CD4-positive, alpha-beta T cell treated with Interleukin-21 for 1 hour (primary cell): ENCODE measurements at places on chromosomes 2 and 18.

DNA sequence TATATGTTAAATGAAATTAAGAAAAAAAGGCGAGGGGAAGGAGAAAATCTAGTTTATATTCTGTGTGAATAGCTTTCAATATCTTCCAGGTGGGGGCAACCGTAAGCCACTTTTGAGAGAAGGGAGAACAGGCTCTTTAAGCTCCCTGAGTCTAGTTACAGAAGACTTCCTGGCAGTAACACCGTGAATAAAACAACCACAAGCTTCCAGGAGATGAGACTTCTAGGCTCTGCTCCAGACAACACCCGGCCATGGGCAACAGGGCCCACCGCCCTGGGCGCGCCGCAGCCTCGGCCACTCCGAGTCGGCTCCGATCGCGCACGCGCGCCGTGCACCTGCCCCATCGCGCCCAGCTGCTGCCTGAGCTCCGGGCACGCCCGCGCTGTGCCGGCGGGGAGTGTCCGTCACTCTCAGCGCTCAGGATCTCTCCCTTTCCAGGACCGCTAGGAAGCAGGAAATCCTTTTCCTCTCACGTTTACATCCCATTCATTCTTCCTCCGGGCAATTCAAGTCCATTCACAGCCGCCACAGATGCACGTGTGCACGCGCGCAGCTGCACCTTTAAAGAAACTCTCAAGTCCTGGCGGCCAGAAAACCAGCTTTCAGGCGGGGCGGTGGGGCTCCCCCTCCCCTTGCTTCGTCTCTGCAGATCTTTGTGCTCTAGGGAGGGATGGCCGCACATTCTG is 19.4 kb upstream of the PAX3 start:
- peak; percentile 51 for DNase-seq

GRCh38 chr18:13584825-13585224 is 141.5 kb downstream of the FAM210A start:
- DNase-seq: no peak

DNA sequence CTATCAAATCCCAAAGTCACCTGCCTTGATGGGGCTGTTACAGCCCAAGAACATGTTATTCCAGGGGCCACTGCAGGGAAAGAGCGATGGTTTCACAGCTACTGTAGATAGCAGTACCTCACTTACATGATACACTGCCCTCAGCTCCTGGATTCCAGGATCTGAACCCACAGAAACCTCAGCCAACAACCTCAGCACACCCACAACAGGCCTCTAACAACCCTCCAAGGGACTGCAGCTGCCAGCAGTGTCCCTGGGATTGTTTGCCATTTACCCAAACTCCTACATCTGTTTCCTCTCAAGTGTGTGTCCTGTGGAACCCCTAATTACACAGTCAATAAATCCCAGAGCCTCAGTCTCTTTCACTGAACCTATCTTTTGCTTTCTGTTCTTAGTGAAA is 28.2 kb downstream of the OSBPL1A start:
- no peak for DNase-seq

GRCh38 chr2:227460833-227461232 is 11.1 kb upstream of the AGFG1 start:
- DNase-seq: no peak

GRCh38 chr2:164747783-164748433 is 93.7 kb downstream of the COBLL1 start:
- no peak for DNase-seq

- no peak for DNase-seq
These were observed 88.0 kb downstream of the SS18 start for GRCh38 chr18:26002375-26002910.

DNA sequence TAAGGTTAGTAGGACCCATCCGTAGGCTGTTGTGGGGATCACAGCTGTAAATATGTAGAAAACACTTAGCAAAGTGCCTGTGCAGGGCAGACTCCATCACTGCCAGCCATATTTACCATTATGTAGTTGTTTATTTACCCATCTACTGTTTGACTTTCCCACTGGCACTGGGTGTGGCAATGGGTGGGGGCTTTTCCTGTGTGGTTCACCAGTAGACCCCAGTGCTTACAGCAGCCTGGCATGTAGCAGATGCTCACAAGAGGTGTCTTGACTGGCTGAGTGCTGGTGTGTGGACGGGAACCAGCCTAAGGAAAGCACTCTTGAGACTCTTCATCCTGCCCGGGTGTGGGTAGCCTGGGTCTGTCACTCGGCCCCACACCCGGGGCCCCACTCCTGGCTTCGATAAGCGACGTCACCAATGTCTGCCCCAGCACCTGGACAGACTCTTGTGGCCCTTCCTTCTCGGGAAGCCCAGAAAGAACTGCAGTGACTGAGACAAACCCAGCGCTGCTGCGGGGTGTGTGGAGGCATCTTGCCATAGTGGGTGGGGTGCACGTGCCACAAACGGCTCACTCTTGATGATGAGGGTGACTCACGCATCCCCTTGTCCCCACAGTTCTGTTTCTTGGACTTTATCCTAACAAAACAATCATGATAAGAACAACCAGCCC is 78.3 kb downstream of the HDAC4 start:
- peak; percentile 52 for DNase-seq

DNA sequence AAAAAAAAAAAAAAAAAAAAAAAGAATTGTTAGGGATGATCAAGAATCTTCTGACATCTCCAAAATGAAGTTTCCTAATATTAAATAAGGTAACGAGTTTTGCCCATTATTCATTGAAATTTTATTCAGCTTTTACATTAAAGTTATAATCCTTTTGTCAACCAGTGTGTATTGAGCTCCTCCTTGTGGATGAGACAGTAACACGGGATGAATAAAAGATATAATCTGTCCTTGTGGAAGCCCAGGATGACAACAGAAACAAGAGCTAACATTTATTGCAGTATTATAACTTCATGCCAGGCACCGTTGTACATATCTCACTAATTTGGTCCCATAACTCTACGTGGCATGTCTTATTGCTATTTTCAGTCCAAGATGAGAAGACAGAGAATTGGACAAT is 33.4 kb upstream of the SERPINB7 start:
- DNase-seq: no peak

DNA sequence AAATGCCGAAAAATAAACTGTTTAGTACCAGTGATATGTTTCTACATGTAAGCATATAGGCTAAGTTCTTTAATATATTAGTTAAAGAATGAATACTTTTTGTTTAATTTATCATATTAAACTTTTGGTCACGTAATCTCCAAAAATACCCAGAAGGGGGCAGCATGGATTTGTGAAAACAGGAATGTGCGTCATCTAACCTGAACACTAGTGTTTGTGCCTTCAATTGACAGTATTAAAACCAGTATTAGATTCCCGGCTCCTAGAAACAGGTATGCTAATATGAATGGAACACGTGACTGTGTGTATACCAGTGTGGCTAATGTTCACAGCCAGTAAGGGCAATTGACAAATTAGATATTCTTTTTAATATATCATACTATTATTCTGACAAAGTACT is 51.8 kb downstream of the WDR7 start:
- DNase-seq: peak; percentile 47

GRCh38 chr18:26802330-26803200 is 62.9 kb downstream of the AQP4 start:
- no peak for DNase-seq

DNA sequence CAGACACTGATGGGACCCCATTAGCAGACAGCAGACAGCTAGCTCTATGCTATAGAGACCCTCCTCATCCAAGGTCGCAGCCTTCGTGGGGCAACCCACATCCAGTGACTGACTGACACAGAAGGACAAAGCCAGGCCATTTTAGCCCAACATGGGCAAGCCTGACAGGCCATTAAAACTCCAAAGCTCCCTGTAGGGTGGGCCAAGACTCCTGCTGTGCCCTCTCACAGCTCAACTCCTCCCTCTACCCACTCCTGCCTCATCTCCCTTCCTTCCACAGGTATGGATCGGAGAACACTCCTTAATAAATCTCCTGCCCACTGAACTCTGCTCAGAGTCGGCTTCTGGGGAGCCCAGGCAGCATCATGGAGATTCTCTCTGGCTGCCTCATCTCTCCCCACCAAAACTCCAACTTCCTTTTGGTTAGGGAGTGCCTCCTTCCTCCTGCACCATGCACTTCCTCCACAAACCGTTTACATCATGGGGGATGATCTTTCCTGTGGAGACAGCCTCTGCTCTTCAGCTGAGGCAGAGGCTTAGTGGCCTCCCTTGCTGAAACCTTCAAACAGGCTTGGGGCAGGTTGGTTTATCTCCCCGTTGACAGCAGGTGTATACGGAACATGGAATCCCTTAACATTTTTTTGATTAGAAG is 86.5 kb downstream of the ACTR3 start:
- no peak for DNase-seq

GRCh38 chr2:163906410-163906809 is 170.6 kb upstream of the FIGN start:
- DNase-seq: no peak

- no peak for DNase-seq
These were observed 202.4 kb downstream of the FHOD3 start for GRCh38 chr18:36499938-36500337.

- DNase-seq: no peak
These were observed 7.7 kb upstream of the TTC39C start for GRCh38 chr18:24006712-24007313.

DNA sequence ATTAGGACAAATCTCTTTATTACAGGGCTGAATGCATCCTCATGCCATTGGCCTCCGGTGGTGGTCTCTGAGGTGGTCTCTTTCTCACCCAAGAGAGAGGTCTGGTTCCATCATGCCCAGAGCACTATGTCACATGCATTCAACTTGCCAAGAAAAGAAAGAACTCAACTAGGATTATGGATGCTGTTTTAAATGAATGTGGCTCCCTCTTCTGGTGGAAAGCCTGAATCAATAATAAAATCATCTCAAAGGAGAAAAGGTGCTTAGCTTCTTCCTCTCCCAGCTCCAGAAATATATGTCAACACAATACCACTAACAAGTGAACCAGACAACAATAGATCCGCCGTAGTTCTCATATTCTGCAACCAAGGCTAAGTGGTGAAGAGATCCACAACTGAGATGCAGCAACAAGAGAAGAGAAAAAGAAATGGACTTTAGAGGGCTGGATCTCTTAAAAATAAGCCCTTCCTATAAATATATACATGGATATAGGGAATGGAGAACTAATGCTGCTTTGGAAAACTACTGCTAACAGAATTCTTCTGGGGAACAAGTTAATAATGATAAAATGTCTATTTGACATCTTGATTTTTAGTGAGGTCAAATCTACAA is 396.8 kb downstream of the NCKAP5 start:
- DNase-seq: no peak

DNA sequence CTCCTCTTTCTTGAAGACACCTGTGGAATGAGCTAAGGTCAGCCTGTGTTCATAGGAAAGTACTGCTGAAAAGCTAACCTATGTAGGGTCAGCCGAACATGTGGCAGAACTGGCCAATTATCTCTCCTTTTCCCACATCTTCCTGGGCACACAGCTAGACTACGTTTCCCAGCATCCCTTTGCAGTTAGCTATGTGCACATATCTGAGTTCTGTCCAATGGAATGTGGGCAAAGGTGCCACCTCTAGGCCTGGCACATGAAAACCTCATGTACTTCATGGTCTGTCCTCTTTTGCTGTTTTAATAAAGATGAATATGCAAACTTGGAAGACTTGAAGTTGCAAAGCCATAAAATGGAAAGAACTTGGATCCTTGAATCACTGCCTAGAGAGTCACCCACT is 352.6 kb downstream of the TNS1 start:
- DNase-seq: no peak

DNA sequence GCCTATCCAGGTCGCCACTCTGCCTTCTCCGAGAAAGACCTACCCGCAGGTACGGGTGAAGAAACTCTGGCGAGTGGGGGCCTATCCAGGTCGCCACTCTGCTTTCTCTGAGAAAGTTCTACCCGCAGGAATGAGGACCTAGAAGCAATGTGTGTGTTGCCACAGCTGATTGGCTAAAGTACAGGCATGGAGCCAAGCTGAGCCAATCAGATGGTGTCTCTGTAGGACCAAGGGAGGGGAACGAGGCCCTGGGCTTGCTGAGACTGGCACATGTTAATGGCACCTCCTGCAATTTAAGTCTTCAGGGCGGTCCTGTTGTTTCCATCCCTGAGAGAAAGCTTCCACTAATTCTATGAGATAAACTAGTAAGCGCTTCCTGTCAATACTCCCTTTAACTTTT is 82.3 kb downstream of the KCTD1 start:
- no peak for DNase-seq

- no peak for DNase-seq
These were observed 94.2 kb downstream of the FTCDNL1 start for GRCh38 chr2:199756743-199757142.

- DNase-seq: no peak
These were observed 541.4 kb upstream of the DDX18 start for GRCh38 chr2:117273009-117273671.

DNA sequence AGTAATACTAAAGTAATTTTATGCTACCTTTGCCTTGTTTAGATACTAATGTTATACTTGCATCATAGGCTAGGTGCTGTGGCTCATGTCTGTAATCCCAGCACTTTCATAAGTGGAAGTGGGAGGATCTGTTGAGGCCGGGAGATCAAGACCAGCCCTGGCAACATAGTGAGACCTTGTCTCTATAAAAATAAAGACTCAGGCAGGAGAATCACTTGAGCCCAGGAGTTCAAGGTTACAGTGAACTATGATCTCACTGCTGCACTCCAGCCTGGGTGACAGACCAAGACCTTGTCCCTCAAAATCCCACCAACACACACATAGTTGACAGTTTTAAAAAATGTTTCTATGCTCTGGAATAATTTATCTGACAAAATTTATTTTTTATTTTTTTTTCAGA is 6.9 kb upstream of the DNAJC27 start:
- no peak for DNase-seq

GRCh38 chr2:6168485-6168884 is 476.3 kb downstream of the SOX11 start:
- no peak for DNase-seq

DNA sequence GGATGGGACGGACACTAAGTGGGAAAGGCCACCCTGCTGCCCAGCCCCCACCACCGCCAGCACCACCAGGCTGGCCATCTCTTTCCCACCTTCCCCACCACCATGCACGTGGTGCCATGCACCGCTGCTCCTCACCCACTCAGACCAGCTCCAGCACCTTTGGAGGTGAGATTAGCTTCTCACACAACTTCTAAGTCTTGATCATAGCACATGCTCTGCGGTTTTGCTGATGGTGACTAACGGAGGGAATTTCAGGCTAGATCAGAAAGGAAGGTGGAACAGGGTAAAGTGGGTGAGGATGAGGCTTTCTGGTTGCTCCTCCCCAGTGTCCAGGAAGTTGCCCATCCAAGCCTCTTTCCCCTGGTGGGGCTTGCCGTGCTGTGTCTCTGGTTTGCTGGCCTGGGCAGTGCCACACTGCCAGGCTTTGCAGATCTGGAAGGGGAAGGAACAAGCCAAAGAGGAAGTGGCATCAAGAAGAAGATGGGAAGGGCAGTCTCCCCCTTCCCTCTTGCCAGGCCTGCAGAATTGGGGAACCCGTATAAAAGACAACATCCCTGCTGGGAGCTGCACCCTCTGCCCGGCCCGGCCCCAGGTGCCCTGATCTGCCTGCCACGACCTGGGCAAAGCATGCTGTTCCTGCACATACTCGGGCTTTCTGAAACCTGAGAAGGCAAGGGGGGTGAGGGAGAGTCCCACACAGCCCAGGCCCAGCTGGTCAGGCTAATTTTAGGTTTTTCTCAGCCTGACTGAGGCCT is 44.3 kb upstream of the CAB39 start:
- peak; percentile 34 for DNase-seq
